Dorsolateral prefrontal cortex (tissue), 122 donors: ENCODE measurements at places on chromosomes 2 and 18. TPM values are rescaled to one million over a fixed set of nuclear protein-coding genes. Genes with fewer than 3 reads are reported as not detected.

Gene SMYD5
- 25.5 TPM for total RNA-seq

Gene HS1BP3
- 27.4 TPM for total RNA-seq

Gene QPCT
- 20.2 TPM for total RNA-seq

Gene ARID5A
- total RNA-seq: 28.1 TPM

Gene ANTXR1
- total RNA-seq: 29.4 TPM

Gene CCDC138
- total RNA-seq: 9.2 TPM

Gene KIAA2012
- 4.6 TPM for total RNA-seq

Gene ALPG
- total RNA-seq: not detected

Gene SFT2D3
- total RNA-seq: 2.5 TPM

Gene EMX1
- 42.8 TPM for total RNA-seq

Gene DNER
- 124 TPM for total RNA-seq

Gene ZEB2
- 465 TPM for total RNA-seq
